ENCODE measurements at places on chromosomes 5 and 9.

GRCh38 chr5:107977550-107978071, 306.9 kb upstream of the EFNA5 start:
- DNase-seq = no peak

DNA sequence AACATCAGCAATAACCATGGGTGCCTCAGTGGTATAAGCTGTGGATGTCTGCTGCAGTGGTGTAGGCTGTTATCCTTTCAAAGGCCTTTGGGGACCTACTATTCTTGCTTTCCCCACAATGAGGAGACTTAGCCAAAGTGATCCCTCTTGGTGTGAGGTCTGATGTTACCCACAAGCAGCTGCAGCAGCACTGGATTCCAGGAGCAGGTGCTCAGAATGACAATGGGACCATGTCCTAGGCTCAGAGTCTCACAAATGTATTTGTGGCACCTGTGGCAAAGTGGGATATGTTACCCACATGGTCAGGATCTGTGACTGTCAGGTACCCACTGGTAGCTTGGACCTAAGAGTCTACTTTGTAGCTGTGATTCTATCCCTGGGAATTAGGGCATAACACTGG, 70.4 kb downstream of the RNF130 start:
- DNase-seq = no peak

GRCh38 chr9:105632807-105633206, 29.4 kb upstream of the TAL2 start:
- no peak for DNase-seq

GRCh38 chr5:120852222-120852860, 388.2 kb downstream of the PRR16 start:
- DNase-seq = no peak

DNA sequence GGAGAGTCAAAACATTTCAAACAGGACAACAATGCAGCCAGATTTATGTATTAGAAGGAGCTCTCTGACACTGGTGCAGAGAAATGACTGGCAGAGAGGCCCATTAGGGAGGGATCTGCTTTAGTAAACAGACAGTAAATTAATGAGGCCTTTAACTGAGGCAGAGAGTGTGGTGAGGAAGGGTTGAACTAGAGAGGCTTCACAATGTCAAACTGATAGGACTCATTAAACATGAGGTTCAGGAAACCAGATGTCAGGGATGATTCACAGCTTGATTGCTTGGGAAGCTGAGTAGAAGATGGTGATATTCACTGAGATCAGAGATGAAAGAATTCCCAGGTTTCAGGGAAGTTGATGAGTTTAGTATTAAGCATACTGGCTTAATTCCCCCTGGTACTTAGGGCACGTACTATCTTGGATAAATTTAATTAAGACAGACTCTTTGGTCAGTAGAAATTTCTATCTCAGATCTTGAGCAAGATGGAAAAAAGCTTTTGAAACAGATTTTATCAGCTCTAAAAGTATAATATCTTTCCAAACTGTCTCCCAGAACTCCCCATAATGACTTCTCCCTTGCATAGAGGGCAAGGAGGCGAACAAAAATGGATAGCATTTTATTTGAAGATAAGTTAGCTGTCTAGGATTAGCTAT, 8.6 kb upstream of the MUSK start:
- DNase-seq = no peak

GRCh38 chr5:134503088-134503936, 22.2 kb upstream of the JADE2 start:
- peak; percentile 53 for DNase-seq

GRCh38 chr5:53126521-53126920, 17.0 kb upstream of the MOCS2 start:
- DNase-seq = no peak

DNA sequence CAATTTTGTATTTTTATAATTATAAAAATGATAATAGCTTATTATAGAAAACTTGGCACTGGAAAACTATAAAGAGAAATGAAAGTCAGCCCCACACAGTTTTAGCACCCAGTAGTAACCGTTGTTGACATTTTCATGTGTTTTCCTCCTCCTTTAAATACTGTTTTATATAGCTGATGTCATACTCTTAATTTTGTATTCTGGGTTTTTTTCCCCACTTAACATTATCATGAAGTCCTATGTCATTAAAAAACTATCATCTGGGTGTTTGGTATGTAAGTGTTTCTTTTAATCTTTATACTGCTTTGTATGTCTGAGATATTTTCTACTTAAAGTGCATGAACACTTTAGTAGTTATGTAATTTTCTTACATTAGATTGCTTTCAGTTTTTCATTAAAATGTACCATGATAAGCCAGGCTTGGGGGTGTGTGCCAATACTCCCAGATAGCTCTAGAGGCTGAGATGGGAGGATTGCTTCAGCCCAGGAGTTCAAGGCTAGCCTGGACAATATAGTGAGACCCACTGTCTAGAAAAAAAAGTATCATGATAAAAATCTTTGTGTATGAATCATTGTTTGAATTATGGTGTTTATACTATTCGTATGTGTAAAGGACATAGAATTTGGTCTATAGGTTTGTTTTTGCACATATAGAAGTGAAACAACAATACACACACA, 2.7 kb downstream of the RAD50 start:
- no peak for DNase-seq

DNA sequence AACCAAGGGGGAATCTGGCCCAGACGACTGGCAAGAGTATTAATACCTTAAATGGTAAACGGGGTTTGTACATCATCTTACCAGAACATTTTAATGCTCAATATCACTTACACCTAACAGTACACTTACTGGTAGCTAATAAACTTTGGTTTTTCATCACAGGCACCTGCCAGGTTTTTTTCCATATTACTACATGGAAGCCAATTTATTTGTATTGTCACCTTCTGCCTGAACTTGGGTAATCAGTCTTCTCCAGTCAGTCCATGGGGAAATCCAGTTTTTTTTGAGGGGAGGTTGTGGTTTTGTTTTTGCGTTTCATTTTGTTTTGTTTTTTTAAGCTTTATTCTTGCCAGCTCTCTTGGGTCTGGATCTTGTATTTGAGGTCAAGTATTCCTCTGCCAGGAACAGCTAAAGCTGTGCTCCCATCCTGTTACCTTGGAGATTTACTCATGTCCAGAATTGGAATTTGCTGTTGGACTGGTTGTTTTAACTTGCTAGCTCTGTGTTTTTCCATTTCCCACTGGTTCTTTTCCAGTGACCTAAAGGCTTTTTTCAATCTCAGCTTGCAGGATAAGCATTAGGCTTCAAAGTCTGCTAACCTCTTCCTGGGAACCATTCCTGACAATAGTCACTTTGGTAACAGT, 11.1 kb upstream of the NADK2 start:
- no peak for DNase-seq

DNA sequence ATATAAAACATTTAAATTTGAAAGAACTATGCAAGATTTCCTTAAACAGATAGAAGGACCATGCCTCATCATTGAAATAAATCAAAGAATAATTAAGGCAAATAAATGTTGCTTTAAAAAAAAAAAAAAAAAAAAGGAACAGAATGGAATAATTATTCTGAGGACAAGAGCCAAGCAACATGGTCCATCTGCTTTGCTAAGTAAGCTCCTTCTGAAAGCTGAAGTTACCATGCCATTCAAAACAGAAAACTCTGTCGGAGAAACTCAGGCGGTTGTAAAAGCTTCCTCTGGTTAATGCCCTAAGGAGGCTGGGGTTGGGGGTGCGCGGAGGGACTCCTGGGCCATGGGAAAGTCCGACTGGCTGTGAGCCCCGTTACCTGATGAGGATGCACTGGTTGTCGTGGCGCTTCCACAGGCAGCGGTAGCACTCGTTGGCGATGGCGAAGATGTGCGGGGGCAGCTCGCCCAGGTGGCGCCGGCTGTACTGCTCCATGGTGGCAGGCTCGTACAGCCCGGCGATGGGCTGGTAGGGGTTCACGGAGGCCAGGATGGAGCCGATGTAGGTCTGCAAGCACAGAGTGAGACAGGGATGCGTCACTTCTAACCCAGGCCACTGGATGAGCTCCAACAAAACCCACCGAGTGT, 141.7 kb downstream of the MYO10 start:
- no peak for DNase-seq

DNA sequence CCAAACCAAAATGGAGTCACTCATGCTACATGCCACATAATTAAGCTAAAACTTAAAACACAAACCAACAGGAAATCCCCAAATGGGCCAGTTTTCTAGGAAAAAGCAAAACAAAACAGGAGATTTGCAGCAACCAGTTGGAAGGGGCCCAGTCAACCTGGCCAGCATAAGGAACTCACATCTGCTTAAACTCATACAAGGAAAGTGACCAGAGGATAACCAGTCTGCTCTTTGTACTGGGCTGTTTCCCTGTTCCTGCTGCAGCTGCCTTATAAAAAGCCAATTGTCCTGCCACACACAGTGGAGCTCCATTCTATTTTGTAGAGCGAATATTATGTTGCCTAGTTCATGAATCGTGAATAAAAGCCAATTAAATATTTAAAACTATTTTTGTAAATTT, 29.5 kb upstream of the PTPDC1 start:
- DNase-seq = no peak

GRCh38 chr9:73269430-73270101, 117.9 kb downstream of the ANXA1 start:
- no peak for DNase-seq

GRCh38 chr5:126377424-126377823, 45.8 kb upstream of the GRAMD2B start:
- DNase-seq = no peak

GRCh38 chr5:20559845-20560244, 571.8 kb upstream of the CDH18 start:
- DNase-seq = no peak

DNA sequence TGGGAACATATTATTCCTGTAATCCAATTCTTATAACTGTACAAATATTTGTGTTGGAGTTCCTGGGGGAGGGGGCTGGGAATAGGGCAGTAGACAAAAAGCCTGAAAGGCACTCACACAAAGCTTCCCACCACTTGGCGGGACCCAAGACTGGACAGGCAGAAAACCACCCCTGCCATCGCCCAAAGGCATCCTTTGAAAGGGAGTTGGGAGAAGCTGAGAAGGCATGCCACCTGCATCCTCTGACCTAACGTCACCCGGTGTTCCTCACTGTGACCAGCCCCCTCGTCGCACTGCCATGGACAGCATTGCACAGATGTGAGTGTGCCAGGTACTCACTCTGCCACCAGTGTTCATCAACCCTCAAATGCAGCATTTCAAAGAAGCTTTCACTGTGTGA, 80.6 kb upstream of the SMIM23 start:
- DNase-seq = no peak

DNA sequence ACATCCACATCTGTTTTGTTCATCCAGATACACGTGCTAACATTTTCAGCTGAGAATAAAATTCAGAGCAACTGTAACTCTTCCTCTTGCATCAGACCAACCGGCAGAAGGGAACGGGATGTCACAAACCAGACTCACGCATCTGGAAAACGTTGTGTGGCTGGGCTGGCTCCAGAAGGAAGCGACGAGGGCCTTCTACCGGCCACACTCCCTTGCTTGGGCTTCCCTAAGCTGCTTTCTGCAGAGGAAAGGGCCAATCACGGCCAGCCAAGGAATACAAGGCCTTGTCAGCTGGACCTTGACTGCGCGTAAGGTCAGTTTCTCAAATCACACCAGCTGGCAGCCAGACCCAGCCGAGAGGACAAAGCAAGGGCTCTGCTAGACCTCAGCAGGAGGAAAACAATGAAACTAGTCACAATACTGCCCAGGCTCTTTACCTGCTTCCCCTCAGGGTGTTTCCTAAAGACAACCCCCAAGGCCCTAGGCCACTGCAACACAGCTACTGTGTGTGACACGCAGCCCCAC, 106.1 kb downstream of the THBS4 start:
- no peak for DNase-seq

DNA sequence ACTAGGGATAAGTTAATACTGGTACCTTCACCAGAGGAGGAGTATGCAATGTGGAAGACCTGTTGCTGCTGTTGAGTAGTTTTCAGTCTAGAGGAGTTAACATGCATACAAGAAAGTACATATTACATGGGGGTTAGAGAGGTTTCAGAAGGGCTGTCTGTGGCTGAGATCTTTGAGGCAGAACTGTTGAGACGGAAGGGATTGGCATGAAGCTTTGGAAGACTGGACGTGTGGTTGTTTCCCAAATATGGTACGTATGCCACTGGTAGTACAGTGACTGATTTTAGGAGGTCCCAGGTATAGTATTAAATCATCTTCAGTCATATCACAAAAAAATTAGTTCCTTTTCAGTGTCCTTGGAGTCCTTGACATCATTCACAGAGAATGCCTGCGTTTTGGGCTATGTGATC, 17.6 kb downstream of the TNFAIP8 start:
- peak; percentile 65 for DNase-seq

- no peak for DNase-seq
Observed at GRCh38 chr9:84173961-84174360, 166.6 kb downstream of the SLC28A3 start.

DNA sequence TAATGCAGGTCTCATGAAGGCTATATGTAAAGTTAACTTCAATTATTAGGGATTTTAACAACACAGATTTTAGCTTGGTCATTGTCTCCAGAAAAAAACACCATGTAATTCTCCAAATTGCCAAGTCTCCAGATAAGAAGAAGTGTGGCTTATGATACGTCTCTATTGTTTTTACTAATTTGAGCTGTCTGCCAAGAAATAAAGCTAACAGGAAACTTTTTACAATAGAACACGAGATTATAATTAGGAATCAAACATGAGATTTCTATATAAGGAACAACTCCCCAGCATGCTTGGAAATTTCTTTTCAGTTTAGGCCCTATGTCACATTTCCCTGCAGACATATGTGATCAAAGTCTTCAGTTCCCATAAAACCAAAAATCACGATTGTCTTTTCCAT, 142.7 kb downstream of the MCTP1 start:
- DNase-seq = no peak

DNA sequence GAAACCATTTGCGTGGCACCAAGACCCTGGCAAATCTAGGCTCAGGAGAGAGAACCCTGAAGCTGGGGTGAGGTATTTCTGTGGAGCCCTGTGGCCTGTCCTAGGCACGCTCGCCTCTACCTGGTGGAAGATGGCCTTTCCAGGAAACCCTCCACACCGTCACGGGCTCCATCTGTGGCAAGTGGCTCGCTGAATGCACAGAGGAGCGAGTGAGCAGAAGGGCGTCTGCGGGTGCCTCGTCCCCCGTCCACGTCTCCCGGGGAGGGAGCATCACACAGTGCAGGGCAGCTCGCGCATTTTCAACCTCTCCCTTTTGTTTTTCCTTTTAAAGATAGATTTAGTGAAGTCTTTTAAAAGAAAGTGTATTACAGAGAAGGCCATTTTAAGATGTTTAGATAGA, 25.3 kb upstream of the RASGEF1C start:
- DNase-seq = no peak

DNA sequence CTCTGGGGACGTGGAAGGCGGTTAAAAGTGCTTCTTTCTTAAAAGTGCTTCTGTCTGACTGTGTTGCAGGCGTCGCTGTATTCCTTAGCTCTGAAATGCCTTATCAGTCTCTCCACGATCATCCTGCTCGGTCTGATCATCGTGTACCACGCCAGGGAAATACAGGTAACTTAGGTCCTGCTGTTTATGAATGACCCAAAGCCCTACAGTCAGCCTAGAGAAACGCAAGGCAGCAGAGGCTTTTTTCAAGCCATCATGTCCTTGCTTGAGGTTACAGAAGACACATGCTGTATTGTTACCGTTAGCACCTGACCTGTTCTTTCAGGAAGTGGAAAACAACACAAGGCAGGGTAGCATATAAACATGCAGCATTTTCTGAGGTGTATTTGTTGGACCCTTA, 2.0 kb downstream of the KCNN2 start:
- DNase-seq = no peak
